ENCODE measurements at places on chromosomes 7 and 10. TPM values are rescaled to one million over a fixed set of nuclear protein-coding genes. Genes with fewer than 3 reads are reported as not detected.

C7orf57 gene
- total RNA-seq: not detected

GRCh38 chr7:134059921-134060320 is 67.2 kb upstream of the LRGUK start:
- no peaks in the 10 kb centered on the region for H3K36me3 ChIP-seq
- H3K27ac ChIP-seq: no peak overlapping the region
- H3K4me3 ChIP-seq: no peak overlapping the region
- no peaks in the 10 kb centered on the region for H3K27me3 ChIP-seq
- DNase-seq: no peak

GRCh38 chr7:26376175-26376917 is 84.7 kb downstream of the SNX10 start:
- H3K4me3 ChIP-seq: peak overlapping the region; percentile 25
- no peak for DNase-seq
- peaks cover 11% of the 10 kb centered on the region for H3K4me1 ChIP-seq
- no peaks in the 10 kb centered on the region for H3K36me3 ChIP-seq
- H3K27ac ChIP-seq: no peak overlapping the region

DNA sequence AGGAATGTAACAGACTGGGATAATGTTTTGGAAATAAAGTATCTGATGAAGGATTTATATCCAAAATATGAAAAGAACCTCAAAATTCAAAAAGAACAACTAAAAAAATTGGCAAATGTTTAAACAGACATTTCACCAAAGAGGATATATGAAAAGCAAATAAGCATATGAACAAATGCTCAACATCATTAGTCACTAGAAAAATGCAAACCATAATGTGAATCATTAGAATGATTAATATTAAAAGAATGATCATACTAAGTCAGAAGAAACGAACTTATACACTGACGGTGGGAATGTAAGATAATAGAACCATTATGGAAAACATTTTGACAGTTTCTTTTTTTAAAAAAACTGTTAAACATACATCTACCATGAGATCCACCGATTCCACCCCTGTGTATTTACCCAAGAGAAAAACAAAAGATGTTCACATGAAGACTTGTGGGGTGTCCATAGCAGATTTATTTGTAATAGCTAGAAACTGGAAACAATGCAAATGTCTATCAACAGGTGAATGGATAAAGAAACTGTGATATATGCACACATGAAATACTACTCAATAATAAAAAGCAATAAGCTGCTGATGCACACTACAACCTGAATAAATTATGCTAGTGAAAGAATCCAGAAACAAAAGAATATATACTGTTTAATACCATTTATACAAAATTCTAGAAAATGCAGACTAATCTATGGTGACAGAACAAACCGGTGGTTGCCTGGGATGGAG is 35.7 kb downstream of the PRKG1 start:
- no peaks in the 10 kb centered on the region for H3K27me3 ChIP-seq
- no peaks in the 10 kb centered on the region for H3K4me1 ChIP-seq
- no peak overlapping the region for H3K27ac ChIP-seq
- no peaks in the 10 kb centered on the region for H3K36me3 ChIP-seq

- peaks cover 5% of the 10 kb centered on the region for H3K4me1 ChIP-seq
- no peak for DNase-seq
- H3K27ac ChIP-seq: no peak overlapping the region
- no peaks in the 10 kb centered on the region for H3K36me3 ChIP-seq
Measured at GRCh38 chr10:77016278-77016815, 621.3 kb downstream of the KCNMA1 start.

CPA2 gene
- total RNA-seq: 0.26 TPM

GRCh38 chr10:24569330-24569796 is 154.3 kb downstream of the ARHGAP21 start:
- no peaks in the 10 kb centered on the region for H3K27me3 ChIP-seq
- H3K4me1 ChIP-seq: no peaks in the 10 kb centered on the region
- DNase-seq: no peak
- H3K4me3 ChIP-seq: no peak overlapping the region

DNA sequence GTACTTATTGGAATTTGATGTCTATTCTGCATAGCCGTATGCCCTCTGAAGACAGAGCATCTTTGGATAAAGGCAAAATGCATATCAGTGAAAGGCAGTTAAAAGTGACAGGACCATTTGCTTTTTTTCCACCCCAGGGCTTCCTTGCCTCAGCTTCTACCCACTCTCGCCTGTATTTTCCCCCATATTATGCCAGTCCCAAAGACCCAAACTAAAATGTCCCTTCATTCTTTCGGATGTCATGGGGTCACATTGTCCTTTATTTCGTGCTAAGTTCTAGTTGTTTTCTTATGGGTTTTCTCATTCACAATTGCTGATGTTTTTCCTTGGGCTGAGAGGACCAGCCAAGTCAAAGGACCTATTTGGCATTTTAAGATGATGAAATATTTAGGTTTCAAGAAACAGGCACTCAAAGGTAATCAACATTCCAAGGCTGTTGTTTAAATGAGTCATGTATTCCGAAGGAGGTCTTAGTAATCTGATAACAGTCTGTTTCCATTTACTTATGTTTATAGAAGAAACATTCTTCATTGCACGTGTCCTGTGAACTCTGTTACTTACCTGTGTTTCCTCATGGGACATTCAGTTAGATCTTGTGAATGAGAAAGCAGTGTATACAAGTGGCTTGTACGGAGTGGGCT is 74.1 kb downstream of the DNAH11 start:
- no peaks in the 10 kb centered on the region for H3K4me1 ChIP-seq
- peaks cover 62% of the 10 kb centered on the region for H3K27me3 ChIP-seq
- DNase-seq: no peak
- H3K4me3 ChIP-seq: no peak overlapping the region

DNA sequence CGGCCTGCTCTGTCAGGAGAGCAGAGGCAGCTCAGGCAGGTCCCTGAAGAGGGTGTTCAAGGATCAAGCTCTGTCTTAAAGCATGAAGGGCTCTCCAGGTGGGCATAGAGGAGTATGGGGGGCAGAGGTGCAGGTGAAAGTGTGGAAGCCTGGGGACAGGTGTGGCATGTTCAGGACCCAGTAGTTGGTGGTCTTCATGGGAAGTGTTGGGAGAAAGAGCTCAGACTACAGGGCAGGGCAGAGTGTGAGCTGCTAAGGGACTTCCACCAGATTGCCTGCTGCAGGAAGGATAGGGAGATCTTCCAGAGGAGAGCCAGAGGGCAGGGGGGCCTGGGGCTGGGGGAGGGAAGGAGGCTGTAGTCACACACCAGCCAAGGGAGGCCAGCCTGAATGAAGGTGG is 156.5 kb upstream of the GDF10 start:
- H3K4me3 ChIP-seq: no peak overlapping the region
- H3K4me1 ChIP-seq: no peaks in the 10 kb centered on the region
- H3K27me3 ChIP-seq: no peaks in the 10 kb centered on the region
- no peaks in the 10 kb centered on the region for H3K36me3 ChIP-seq
- DNase-seq: no peak

ANXA8L1 gene
- not detected for total RNA-seq

CPSF4 gene
- 75.3 TPM for total RNA-seq

DNA sequence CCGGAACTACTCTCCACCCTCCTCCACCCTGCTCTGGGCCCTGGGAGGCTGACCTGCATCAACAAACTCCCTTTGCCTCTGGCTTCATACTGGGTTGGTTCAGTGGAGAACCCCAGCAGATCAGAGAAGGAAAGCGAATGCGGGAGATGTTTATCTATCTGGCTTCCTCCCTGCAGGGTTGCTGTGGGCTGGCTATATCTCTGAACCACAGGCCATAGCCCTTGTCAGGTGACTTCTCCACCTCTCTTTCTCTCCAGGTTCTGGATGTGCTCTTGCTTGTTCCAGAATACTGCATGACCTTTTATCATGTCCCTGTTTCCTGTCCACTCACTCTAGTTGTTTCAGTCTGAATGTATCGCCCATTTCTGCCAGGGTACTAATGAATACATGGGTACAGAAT is 51.7 kb upstream of the IFRD1 start:
- no peak overlapping the region for H3K4me3 ChIP-seq
- DNase-seq: no peak
- peaks cover 5% of the 10 kb centered on the region for H3K4me1 ChIP-seq
- H3K36me3 ChIP-seq: no peaks in the 10 kb centered on the region

DNA sequence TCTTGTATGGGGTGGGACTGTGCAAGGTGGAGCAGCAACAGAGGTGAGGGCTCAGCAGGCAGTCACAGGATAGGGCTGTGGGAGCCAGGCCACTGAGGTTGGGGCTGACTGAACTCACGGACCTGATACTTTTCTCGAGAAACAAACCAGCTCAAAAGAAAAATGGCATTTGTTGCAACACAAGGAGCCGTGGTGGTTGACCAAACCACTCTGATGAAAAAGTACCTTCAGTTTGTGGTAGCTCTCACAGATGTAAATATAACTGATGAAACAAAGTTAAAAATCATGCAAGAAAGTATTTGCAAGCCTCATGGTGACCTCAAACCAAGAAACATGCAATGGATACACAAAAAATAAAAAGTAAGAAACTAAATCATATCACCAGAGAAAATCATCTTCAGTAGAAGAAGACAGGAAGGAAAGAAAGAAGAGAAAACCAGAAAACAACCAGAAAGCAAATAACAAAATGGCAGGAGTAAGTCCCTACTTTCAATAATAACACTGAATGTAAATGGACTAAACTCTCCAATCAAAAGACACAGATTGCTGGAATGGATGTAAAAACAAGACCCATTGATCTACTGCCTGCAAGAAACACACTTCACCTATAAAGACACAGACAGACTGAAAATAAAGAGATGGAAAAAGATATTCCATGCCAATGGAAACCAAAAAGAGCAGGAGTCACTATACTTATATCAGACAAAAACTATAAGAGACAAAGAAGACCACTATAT is 48.9 kb upstream of the DUSP5 start:
- no peak overlapping the region for H3K27ac ChIP-seq

- H3K4me3 ChIP-seq: no peak overlapping the region
- no peaks in the 10 kb centered on the region for H3K27me3 ChIP-seq
- no peaks in the 10 kb centered on the region for H3K4me1 ChIP-seq
- no peak for DNase-seq
- no peaks in the 10 kb centered on the region for H3K36me3 ChIP-seq
- H3K27ac ChIP-seq: no peak overlapping the region
Measured at GRCh38 chr7:47328392-47329319, 253.3 kb downstream of the TNS3 start.

- DNase-seq: peak; percentile 47
- peak overlapping the region; percentile 97 for H3K27ac ChIP-seq
- H3K36me3 ChIP-seq: no peaks in the 10 kb centered on the region
- no peaks in the 10 kb centered on the region for H3K27me3 ChIP-seq
- H3K4me1 ChIP-seq: peaks cover 39% of the 10 kb centered on the region
Measured at GRCh38 chr10:63522277-63522687, 1.1 kb downstream of the REEP3 start.

GRCh38 chr10:29588629-29589421 is 45.9 kb downstream of the SVIL start:
- H3K4me3 ChIP-seq: no peak overlapping the region
- peak overlapping the region; percentile 40 for H3K27ac ChIP-seq
- no peaks in the 10 kb centered on the region for H3K36me3 ChIP-seq
- H3K4me1 ChIP-seq: peaks cover 40% of the 10 kb centered on the region
- no peaks in the 10 kb centered on the region for H3K27me3 ChIP-seq
- DNase-seq: peak; percentile 26

DNA sequence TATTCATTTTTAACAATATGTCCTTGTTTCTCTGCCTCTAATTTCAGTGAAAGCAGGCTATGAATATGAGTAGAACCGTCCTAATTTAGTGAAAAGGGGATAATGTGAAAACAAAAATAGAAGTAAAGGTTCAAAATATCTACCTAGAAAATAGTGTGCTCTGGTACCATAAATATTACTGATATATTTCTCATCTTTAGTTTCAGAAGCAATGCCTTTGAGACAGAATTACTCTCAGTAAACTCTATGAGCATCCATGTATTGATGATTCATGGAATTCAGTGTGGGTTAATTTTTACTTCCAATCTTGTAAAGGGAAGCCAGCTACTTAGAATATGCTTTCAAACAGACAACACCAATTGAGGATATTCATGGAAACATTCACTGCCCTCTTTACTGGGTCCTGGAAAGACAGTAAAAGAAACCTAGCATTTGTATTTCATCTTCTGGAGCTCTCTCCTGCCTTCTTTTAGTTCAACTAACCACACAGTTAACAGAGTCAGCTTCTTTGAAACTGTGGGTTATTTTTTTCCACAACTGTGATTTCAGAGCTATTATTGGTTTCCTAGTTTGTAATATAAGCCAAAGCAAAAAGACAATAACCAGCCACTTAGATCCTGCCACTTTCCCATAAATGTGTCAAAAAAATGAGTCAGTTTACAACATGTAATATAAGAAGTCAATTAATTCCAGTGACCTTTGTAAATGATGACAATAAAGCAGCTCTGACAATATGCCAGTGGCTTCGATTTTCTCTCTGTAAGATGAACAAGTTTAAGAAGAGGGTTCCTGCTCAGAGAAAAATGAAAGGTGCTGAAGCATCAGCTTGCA is 1.7 kb downstream of the LRRN3 start:
- no peaks in the 10 kb centered on the region for H3K36me3 ChIP-seq
- H3K27ac ChIP-seq: no peak overlapping the region
- peaks cover 20% of the 10 kb centered on the region for H3K4me1 ChIP-seq
- no peak overlapping the region for H3K4me3 ChIP-seq
- DNase-seq: no peak
- no peaks in the 10 kb centered on the region for H3K27me3 ChIP-seq

DNA sequence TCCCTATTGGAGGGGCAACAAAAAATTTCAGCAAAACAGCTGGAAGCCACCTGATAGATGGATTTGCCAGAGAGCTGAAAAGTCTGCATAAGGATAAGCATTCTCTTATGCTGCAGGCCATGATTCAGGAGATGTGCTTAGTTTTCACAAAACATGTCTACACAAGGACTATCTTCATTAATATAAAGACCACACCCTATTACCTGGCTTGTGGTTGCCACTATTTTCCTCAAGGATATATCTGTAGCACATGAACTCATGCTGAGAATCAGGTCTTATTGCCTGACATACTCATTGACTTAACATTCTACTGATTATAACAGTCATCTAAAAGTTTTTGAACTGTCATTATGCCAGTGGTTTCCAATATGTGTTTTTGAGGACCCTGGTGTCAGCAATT is 7.1 kb upstream of the COL17A1 start:
- H3K36me3 ChIP-seq: no peaks in the 10 kb centered on the region
- H3K4me3 ChIP-seq: no peak overlapping the region
- H3K4me1 ChIP-seq: no peaks in the 10 kb centered on the region
- H3K27me3 ChIP-seq: no peaks in the 10 kb centered on the region
- H3K27ac ChIP-seq: no peak overlapping the region

- DNase-seq: no peak
- H3K36me3 ChIP-seq: no peaks in the 10 kb centered on the region
Measured at GRCh38 chr10:22314852-22315251, 1.3 kb upstream of the COMMD3 start.

ACSM6 gene
- total RNA-seq: not detected

INA gene
- total RNA-seq: 14.1 TPM

DNA sequence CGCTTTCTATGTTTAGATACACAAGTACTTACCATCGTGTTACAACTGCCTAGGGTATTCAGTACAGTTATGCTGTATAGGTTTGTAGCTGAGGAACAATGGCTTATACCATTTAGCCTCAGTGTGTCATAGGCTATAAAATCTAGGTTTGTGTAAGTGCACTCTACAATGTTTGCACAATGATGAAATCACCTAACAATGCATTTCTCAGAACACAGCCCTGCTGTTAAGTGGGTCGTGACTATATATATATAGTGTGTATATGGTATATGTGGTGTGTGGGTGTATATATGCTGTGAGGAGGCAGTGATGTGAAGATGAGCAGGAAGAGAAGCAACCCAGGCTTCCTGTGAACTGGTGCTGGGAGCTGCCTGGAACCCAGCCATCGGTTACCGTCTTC is 65.6 kb upstream of the MKI67 start:
- no peak overlapping the region for H3K4me3 ChIP-seq
- H3K27me3 ChIP-seq: peaks cover 28% of the 10 kb centered on the region
- no peak overlapping the region for H3K27ac ChIP-seq
